Right kidney (tissue), 9 donors: ENCODE measurements at places on chromosomes 2 and 18.

- DNase-seq, result no peak
Observed at GRCh38 chr2:147567136-147567535, 277.7 kb upstream of the ACVR2A start.

GRCh38 chr2:18889565-18890332, 300.4 kb upstream of the NT5C1B start:
- no peak for DNase-seq

GRCh38 chr2:202423139-202423538, 47.0 kb downstream of the BMPR2 start:
- no peak for DNase-seq

DNA sequence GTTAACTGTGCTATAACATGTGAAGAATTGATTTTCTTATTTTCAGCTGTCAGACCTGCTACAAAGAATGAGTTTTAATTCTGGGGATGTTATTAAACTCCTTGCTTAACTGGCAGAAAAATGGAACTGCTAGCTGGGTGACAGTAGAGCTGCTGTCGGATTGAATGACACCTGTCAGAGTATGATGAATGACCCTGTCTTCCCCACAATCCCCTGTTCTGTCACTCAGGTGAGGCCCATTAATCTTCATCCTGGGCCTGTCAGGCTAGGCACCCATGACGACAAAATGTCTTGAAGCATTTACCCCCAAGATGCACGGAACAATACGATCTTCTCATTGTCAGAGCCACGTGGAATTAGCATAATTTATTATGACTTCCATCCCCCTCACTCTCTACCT, 129.9 kb upstream of the ETAA1 start:
- DNase-seq, result no peak

- no peak for DNase-seq
Observed at GRCh38 chr18:73043611-73044010, 175.8 kb upstream of the NETO1 start.
